HTR-8/SVneo (cell line): ENCODE measurements at places on chromosomes 13 and 19.

GRCh38 chr19:9586764-9587163 lies 2.5 kb upstream of the ZNF121 start:
- peak; percentile 35 for DNase-seq

- no peak for DNase-seq
Measured at GRCh38 chr19:489418-490196, 6.7 kb upstream of the MADCAM1 start.

- DNase-seq = no peak
Measured at GRCh38 chr19:13016628-13017305, 21.5 kb downstream of the NFIX start.

GRCh38 chr13:112128331-112128610 lies 61.3 kb downstream of the SOX1 start:
- no peak for DNase-seq

GRCh38 chr19:1970806-1971502 lies 30.0 kb downstream of the CSNK1G2 start:
- DNase-seq = no peak

- no peak for DNase-seq
Measured at GRCh38 chr19:1920644-1921043, 15.4 kb downstream of the ADAT3 start.
